ENCODE measurements at places on chromosomes 2 and 18.

DNA sequence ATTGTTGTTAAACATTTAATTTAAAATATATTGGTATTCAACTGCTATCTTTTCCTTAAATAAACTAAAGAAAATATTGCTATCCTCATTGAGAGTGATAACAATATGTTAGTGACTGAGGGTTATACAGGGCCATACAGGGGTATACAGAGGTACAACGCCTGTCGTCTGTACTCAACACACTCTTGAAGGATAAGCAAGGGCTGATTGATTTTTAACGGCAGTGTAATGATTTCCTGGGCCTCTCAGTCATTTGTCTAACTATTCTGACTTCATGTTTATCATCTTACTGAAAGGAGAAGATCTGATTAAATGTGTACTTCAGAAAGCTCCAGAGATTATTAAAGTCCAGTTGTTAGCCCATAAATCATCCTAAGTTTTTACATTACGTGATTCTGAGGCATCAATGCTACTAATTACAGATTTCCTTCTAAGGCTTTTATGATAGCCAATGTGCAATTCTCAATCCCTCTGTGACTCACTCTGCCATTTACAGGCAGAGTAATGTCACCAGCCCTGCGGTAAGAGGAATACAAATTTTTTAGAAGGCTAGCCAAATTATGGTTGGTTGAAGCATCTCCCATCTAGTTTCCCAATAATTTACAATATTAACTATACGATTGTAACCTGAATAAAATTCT, 893.0 kb upstream of the CHAC2 start:
- no peak for DNase-seq

- DNase-seq, result no peak
Observed at GRCh38 chr2:18170642-18171041, 292.2 kb downstream of the KCNS3 start.

GRCh38 chr2:129925381-129925780, 54.1 kb upstream of the RAB6C start:
- no peak for DNase-seq

- DNase-seq, result no peak
Observed at GRCh38 chr18:8701546-8702118, 3.7 kb upstream of the MTCL1 start.

- DNase-seq, result no peak
Observed at GRCh38 chr2:10863837-10864236, 47.9 kb upstream of the KCNF1 start.

DNA sequence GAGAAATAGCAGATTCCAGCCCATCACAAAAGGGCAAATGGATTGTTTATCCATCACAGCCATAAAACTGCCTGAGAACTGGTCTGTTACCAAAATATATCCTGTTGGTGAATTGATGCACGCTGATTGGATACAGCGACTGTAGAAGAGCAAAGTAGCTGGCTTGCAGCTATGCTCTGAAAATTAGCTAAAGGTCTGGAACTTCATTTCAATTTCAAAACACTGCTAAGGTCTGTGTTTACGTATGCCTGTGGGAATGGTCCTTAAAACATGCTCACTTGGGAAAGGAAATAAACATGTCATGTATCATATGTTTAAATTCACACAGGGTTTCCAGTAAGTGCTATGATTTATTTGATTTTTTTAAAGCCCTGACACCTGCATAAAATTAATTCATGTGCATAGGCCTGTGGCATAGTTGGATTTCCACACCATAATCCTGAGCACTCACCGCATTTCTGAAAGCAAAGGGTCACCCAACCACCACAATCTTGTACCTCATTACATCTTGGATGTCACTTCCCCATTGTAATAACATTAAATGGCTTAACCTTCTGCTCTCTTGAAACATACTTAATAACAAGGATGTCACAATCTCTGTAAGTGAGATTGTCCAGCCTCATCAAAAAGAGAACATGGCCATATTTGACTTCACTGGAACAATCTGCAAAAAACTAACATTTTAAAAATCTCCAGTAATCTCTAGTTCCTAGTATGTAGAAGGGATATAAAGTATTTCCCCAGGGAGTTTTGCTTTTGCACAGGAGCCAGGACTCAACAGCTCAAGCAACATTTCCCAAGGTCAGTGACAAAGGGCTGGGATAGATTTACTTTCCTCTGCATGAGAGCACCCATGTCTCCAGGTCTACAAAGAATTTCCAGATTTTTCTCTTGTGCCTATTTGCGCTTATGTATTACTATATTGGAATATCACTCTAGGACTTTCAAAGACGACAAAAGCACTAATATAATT, 109.8 kb downstream of the FARSB start:
- DNase-seq, result no peak

- no peak for DNase-seq
Observed at GRCh38 chr18:58349650-58350049, 279.2 kb downstream of the ALPK2 start.

DNA sequence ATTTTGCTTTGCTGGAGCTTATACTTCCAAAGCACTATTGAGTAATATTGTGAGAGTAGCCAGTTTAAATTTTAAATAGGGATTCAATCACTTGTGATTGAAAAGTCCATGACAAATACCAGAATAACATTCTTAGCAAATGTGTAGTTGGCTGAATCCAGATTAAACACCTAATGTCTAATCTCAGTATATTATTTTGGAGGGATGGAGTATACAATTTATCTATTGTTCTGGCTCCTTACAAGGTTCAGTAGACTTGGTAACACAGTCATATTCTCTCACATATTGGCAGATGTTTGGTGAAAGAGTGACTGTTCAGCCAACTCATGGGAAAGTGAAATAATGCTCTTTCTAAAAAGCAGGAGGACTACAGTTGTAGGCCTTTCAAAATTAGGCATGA, 2.2 kb downstream of the UGT1A9 start:
- DNase-seq, result no peak

- DNase-seq, result no peak
Observed at GRCh38 chr2:115389898-115390565, 947.6 kb downstream of the DPP10 start.

DNA sequence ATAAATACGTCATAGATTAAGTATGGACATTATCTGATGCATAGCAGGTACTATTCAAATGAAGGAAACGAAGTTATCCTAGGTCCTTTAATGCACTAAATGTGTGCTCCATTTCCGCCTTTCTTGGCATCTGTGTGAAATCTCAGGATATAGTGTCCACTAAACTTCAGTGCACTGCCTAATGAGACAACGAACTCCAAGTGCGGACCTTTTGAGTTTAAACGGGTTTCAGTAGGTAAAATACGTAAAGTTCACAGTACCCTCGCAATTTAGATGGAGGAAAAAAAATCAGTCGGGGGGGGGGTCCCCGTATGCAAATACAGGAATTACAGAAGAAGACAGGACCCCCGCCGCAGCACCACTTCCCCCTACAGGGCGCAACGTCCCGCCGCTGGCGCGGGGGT, 729 bp upstream of the REL start:
- no peak for DNase-seq

- DNase-seq, result no peak
Observed at GRCh38 chr2:43764086-43764705, 9.6 kb upstream of the DYNC2LI1 start.

GRCh38 chr2:162084536-162084935, 10.5 kb upstream of the DPP4 start:
- no peak for DNase-seq

DNA sequence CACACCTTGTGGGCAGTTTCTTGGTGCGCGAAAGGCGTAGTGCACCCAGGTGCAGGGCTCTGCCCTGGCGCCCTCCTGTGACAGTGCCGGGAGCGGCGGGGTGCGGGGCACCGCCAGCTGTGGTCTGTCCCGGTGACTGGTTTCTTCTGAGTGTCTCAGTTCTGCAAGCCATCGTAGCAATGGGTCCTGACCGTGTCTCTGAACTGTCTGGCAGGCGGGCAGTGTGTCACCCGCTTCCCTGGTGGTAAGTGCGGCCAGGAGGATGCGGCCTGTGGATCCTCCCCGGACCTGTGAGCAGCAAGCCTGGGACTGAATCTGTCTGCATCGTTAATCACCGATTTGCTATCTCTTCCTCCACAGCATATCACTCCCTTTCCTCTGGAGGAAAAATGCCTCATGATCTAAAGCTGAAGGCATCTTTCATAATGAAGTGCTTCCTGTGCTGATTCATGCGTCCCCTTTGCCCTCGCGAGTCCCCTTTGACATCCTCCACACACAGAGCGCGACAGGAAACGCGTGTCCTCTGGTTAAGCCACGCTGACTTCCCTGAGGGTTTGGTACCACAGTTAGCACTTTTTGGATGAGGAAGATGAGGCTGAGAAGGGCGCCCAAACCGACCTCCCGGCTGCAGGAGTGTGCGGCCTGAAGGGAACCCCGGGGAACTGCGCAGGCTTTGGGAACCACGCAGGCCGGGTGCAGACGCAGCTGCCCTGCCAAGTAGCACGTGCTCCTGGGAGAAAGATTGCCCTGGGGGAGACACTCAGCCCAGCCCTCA, 416.0 kb upstream of the HS6ST1 start:
- DNase-seq, result no peak

GRCh38 chr2:204730603-204731002, 185.3 kb downstream of the PARD3B start:
- DNase-seq, result no peak

DNA sequence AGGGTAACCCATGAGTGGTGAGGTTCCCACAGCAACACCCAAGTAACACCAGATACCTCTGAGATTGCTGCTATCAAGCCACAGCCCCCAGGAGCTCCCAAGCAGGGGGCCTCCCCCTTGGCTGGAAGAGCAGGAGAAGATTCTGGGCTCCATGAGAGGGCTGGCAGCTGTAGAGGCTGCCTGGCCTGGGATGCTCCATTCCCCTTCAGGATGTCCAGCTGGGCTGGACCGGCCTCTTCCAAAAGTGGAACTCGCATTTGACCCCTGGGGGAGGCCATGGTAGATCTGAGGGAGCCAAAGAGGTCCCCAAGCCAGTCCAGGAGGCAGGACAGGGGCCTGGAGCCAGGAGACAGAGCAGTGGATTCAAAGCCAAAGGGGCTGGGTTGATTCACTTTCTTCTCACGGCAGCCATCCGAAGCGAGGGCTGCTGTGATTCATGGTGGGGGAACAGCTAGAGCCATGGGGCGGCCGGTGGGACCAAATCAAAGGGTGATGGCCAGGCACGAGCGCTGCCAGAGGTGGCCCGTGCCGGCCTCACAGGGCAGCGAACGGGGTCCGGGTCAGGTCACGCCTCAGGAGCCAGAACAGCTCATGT, 95.3 kb upstream of the ID2 start:
- no peak for DNase-seq

DNA sequence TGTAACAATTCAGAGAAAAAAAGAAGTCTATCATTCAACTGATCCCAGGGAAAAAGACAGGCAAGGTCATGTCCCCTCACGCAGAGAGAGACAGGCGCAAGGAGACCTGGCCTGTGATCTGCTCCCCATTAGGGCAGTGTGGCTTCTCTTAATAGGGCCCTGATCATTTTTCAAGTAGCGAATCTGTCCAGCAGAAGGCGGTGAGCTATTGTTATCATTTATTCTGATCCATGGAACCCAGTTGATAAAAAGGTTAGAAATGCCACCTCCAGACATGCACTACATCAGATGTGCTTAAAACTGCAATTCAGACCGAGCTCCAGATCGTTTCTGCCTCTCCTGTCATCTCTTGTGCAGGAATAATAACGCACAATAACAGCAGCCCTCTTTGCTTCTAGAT, 1025.6 kb upstream of the PIK3C3 start:
- no peak for DNase-seq

- no peak for DNase-seq
Observed at GRCh38 chr2:29382486-29382885, 267.3 kb downstream of the CLIP4 start.

- no peak for DNase-seq
Observed at GRCh38 chr2:40097691-40098385, 318.8 kb upstream of the THUMPD2 start.

DNA sequence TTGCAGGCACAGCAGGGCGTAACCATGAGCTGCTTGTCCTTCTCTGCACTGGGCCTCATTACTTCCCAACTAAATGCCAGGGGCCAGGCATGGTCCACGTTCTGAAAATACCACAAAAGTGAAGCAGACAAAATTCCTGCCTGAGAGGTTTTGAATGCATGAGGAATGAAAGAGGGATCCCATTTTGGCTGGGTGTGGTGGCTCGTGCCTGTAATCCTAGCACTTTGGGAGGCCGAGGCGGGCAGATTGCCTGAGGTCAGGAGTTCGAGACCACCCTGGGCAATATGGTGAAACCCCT, 139.5 kb downstream of the MBP start:
- no peak for DNase-seq

DNA sequence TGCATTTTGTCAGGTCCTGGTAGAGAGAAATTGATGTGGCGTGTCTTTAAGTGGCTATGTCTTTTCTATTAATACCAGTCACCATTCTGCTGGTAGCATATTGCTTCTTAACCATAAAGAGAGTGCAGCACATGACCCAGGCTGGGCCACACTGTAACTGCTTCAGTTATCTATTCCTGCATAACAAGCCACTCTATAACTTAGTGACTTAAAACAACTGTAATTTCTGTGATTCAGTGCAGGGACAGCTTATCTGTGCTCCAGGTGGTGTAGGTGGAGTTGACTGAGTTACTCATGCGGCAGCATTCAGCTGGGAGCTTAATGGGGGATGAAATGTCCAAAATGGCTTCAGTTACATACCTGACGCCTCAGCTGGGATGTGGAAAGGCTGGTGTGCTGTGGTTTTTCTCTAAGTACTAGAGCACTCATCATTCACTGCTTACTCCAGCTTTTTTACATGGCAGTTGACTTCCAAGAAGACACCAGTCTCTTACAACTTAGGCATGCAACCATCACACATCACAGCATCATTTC, 742.4 kb downstream of the SATB2 start:
- no peak for DNase-seq

DNA sequence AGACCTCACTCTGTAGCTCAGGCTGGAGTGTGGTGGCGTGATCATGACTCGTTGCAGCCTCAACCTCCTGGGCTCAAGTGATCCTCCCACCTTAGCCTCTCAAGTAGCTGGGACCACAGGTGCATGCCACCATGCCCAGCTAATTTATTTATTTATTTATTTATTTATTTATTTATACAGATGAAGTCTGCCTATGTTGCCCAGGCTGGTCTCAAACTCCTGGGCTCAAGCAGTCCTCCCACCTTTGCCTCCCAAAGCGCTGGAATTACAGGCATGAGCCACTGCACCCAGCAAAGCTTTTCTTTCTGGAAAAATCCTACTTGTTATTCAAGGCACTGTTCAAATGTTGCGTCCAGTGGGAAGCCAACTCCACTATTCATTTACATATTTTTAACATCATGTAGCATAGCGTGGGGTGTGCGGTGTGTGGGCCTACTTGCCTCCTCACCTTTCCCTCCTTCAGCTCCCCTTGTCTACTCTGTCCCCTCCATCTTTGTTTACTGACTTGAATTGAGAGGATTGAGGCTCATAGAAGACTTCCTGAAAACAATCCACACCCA, 6.8 kb upstream of the RHOB start:
- no peak for DNase-seq

Data from stimulated activated CD4-positive, alpha-beta T cell treated with anti-CD3 and anti-CD28 coated beads, TNF-alpha, amount 100 ng/mL, for 4 hours (primary cell).